ENCODE measurements at places on chromosomes 13 and 19.

DNA sequence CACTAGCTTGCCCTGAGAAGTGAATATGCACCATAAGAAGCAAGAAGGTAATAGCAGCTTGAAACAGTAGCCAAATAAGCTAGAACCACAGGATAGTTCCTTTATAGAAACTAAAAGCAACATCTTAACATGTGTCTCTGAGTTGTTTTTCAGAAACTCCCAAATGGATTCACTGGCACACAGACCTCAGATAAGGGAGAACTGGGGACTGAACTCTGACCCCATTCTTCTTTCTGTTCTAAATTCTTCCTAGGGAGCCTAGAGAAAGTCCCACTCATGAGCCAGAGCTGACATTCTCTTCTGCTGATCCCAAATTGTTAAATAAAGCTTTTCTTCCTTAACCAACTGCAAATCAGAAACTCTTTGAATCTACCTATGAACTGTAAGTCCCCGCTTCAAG, 146.1 kb downstream of the PCDH9 start:
- no peak for DNase-seq

DNA sequence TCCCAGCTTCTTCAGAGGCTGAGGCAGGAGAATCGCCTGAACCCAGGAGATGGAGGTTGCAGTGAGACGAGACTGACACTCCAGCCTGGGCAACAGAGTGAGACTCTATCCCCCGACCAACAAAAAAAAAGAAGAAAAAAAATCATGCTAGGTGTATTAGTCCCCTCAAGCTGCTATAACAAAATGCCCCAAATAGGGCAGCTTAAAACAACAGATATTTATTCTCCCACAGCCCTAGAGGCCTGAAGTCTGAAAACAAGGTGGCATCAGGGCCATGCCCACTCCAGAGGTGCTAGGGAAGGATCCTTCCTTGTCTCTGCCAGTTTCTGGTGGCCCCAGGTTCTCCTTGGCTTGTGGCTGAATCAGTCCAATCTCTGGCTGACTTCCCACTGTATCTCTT, 8.6 kb upstream of the EHD2 start:
- no peak for DNase-seq

DNA sequence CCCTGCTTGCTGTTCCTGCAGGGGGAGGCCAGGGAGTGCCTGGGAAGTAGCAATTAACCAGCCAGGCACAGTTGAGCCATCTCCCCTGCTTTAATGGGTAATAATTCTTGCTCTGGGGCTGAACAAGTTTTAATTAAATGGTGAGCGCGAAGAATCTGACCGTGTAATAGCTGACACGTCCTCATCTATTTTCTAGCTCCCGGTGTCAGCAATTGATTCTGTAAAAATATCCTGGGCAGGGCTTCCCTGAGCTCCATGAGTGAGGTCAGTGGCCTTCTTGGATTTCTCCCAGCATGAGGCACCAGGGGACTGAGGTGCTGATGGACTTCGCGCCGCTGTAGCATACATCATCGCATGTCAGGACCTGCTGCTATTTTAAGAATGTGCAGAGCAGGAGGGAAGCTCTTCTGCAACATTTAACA, 26.9 kb downstream of the SIPA1L3 start:
- DNase-seq = no peak

DNA sequence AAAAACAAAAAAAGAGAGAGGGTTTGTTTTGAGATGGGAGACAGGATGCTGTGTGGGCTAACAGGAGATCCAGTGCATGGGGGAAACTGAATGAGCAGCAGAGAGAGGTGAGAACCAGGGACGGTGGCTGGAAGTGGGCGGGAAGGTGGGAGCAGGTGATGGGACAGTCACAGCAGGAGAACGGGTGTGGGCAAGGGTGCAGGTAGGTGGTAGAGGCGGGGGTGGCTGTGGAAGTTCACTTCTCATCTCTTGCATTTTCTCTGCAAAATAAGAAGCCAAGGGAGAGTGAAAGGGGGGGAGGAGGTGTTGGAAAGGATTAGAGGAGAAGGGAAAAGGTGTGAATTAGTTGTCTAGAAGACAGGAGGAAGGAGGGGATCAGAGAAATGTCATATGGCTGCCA, 21.9 kb downstream of the FBXO17 start:
- no peak for DNase-seq

DNA sequence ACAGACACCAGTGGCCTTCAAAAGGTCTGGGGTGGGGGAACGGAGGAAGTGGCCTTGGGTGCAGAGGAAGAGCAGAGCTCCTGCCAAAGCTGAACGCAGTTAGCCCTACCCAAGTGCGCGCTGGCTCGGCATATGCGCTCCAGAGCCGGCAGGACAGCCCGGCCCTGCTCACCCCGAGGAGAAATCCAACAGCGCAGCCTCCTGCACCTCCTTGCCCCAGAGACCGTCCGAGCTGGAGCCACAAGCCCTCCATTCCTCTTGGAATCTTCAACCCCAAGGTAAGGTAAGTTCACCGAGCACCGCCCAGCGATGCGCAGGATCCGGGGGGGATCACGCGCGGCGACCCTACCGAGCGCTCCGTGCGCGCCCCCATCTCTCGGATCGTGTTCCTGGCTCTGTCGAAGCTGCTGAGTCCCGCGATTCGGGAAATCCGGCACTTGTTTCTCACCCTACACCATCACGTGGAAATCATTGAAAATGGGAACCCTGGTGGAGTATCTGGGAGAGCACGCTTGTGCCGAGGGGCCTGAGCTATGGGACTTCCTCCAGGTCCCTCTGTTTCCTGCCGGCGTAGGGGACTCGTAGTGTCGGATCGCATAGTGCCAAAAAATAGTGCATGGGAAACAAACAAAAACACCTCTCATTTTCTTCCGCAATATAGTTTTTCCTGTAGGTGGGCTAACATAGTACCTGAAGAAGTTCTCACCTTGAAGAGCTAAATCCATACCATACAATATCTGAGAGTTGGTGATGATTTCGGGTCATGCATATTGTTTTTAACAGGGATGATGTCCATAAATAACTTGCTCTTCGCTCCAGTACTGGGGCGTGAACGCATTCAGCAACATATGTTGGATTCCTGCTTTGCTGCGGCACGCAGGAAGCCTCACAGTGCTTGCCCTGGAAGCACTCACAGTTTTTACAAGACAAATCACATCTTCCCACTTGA, 9.3 kb downstream of the PDX1 start:
- no peak for DNase-seq

GRCh38 chr19:8390617-8390981, 439 bp downstream of the RAB11B start:
- peak; percentile 93 for DNase-seq

DNA sequence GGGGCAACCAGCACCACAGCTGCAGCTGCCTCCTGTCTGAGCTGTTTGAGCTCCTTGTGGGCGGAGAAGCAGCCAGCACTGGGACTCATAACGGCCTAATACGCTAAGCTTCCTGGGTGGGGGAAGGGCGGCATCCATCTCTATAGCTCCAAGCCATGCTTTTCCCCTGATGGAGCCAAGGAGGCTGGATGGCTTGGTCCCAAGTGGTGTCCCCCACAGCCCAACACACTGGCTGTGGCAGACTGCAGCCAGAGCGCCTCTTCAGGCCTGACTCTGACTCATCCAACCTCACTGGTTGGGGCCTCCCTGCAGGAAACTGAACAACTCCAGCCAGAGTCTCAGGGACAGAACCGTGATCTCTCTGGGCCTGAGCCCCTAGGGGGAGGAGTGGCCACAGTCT, 537.3 kb downstream of the SUCLA2 start:
- peak; percentile 77 for DNase-seq

- no peak for DNase-seq
Observed at GRCh38 chr13:24740014-24740890, 23.7 kb upstream of the RNF17 start.

GRCh38 chr19:19463348-19464117, 51.8 kb downstream of the TSSK6 start:
- DNase-seq = peak; percentile 50

DNA sequence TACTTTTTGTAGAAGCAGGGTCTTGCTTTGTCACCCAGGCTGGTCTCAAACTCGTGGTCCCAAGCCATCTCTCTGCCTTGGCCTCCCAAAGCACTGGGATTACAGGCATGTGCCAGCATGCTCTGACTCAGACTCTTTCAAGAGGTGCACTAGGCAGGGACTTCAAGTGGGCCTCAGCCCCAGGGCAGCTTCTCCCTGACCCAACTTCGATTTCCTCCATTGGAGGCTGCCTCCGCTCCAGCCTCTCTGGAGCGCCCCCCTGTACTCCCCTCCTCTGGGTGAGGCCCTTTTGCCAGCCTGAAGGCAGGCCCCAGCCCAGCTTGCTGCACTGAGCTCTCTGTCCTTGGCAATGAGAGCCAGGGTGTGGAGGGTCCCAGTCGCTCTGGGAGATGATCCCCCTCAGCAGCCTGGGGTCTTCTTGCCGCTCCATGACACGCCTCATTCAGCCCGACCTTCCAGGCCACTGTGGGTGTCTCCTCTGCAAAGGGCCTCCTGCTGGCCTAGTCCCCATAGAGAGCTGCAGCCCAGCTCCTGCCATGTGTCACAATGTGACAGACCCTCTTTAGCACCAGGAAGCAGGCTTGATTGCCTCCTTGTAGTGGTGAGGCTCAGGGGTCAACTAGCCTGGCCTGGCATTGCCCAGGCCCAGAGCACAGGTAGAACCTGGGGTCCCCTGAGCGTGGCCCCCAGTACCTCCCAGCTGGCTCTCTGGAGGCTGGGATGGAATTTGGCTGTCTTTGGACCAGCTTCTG, 16.4 kb downstream of the CARM1 start:
- DNase-seq = peak; percentile 31

- DNase-seq = peak; percentile 39
Observed at GRCh38 chr13:23790577-23791170, 98.5 kb downstream of the MIPEP start.

DNA sequence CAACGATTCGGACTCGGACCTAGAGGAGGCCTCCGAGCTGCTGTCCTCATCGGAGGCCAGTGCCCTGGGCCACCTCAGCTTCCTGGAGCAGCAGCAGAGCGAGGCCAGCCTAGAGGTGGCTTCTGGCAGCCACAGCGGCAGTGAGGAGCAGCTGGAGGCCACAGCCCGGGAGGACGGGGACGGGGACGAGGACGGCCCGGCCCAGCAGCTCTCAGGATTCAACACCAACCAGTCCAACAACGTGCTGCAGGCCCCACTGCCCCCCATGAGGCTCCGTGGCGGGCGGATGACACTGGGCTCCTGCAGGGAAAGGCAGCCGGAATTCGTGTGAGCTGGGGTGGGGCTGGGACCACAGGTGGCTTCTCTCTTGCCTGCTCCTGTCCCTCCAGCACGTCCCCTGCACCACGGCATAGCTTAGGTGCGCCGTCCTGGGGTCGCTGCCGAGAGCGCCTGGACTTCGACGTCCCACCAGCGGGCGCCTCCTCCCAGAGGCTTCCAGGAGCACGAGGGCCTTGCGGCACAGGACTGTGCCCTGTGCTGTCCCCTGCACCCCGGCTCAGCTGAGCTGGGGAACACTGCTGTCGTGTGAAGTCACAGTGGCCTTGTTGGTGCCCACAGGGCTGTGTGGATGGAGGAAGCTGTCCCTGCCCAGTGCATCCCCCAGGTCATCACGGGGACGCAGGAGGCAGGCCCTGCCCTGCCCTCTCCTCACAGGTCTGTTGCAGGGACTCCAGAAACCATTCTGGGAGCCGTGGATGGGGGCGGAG, 9.3 kb downstream of the POLR2E start:
- DNase-seq = no peak

GRCh38 chr19:17954401-17954800, 12.5 kb upstream of the KCNN1 start:
- DNase-seq = no peak

- DNase-seq = no peak
Observed at GRCh38 chr19:7109678-7110289, 40.3 kb downstream of the ZNF557 start.

DNA sequence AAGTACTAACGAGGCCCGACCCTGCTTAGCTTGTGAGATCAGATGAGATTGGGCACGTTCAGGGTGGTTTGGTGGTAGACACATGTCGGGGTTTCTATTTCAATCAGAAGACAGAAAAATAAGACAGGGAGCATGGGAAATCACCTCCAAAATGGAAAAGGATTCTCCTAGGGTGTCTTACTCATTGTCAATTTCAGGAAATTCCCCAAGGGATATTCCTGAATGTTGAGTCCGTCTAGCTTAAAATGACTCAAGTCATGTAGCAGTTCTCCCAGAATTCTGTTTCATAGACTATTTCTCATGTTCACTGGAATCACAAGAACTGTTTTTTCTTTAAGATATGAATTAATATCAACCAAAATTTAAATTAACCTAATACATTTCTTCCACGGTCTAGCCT, 380.1 kb downstream of the EFNB2 start:
- peak; percentile 86 for DNase-seq

GRCh38 chr13:30608364-30608763, 9.4 kb upstream of the USPL1 start:
- DNase-seq = no peak

GRCh38 chr19:46466536-46467196, 4.7 kb downstream of the PNMA8A start:
- peak; percentile 74 for DNase-seq

- DNase-seq = no peak
Observed at GRCh38 chr13:112980434-112980833, 11.4 kb downstream of the MCF2L start.

DNA sequence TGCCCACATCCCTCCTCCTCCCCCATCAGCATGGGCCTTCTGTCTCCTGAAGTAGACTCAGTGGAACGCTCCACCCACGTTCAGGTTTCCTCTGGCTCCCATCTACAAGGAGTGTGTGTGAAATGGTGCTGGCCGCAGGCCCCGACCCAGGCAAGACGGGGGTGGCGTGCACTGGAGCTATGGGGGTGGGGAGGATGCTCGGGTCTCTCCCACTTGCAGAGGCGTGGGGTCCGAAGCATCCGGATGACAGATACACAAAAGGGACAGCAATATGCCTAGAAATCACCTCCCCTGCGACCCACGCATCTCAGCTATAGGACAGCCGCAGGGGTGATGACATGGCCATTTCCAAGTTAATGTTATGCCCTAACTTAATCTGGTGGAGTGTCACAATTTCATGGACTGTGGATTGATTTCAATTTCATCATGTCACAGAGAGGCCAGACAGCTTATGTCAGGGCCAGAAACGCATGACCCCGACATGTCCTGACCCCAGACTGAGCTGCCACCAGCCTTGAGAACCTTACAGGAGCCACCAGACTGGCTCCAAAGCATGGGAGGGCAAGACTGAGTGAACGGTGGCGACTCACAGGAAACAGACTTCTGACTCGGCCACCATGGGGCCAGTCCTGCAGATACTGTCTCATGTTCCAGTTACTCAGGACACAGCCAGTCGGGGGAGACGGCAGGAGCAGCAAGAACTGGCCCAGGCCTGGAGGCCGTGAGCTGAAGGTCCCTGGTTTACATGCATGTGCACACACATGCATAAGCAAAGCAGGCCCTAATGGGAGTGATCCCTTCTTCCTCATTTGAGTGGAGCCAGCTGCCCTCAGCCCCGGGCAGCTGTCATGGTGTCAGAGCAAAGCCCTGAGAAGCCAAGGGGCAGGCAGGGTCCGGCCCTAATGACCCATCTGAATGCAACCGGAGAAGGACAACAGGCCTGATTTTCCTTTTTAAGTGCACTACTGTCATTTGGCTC, 82.2 kb downstream of the SLC7A1 start:
- DNase-seq = peak; percentile 63

- DNase-seq = no peak
Observed at GRCh38 chr13:50942630-50943311, 33.2 kb downstream of the RNASEH2B start.

- peak; percentile 36 for DNase-seq
Observed at GRCh38 chr19:18789883-18790565, 1.1 kb downstream of the COMP start.

Measured in ELR (cell line).